ENCODE measurements at places on chromosomes 1 and 21.

GRCh38 chr1:207847116-207847515 is 63.8 kb downstream of the CD34 start:
- no peak for DNase-seq

DNA sequence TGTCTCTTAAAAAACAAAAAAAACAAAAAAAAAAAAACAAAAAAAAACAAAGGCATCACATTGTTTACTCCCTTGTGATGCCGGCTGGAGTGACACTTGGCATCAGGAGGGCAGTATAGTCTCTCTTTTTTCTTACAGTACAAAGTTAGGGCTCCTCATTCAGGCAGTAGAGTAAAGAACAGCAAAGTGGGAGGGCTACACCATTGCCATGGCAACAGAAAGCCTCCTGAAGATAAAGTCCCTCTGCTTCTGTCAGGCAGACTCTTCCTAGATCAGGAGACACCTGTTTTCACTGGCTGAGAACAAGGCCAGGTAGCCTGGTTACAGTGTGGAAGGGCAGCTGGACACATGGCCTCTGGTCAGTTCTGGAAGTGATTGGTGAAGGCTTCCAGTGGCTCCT is 41.3 kb upstream of the RAB3GAP2 start:
- no peak for DNase-seq

GRCh38 chr1:228372183-228373003 is 34.2 kb downstream of the TRIM11 start:
- no peak for DNase-seq

GRCh38 chr1:168608796-168609715 is 32.7 kb downstream of the XCL1 start:
- DNase-seq, result no peak

GRCh38 chr1:245008761-245009160 is 144.4 kb upstream of the HNRNPU start:
- DNase-seq, result no peak

GRCh38 chr21:31426235-31426797 is 82.3 kb upstream of the TIAM1 start:
- no peak for DNase-seq

DNA sequence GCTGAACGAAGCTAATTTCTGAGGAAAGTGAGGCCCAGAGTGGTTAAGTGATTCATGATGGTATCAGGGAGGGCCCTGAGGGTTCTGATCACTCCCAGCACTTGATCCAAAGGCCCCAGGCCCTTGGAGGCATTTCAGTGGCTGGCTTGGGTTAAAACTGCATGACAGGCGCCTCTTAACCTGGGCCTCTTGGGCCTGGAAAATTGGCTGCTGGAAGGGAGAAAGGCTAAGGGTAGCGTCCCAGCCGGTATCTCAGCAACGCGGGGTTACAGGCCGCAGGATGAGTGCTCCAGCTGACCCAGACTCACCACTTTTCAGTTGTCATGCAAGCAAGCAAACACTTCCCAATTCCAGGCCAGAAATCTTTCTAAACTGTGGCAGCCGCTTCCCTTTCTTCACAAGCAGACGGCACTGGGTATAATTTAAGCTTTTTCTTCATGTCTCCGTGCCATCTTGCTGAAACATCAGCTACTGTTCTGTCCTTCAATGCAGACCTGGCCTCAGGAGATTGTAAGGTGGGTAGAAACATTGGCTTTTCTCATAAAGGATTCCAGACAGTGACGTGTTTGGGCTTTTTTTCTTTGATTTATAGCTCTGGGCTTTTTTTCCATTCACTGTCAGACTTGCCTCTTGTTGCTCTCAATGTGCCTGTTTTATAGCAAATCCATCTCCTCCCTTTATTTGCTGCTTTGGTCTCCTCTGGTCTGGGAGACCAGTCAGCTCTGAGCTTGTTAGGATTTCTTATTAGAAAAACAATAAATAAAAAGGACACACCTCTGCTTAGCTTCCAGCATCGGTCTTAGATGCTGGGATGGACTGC is 229.1 kb downstream of the KCNJ6 start:
- no peak for DNase-seq

DNA sequence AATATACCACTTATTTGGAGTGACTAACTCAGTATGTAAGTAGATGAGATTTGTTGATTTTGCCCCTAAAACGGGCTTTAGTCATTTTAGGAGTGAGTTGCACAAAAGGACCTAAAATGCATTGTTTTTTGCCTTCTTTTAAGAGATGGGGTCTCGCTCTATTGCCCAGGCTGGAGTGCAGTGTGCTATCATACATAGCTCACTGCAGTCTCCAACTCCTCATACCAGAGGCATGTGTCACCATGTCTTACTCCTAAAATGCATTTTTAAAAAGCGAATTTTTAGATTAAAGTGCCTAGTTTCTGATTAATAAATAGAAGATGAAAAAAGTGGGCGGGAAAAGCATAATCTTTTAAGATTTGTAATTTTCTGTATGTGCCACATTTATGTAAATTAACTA is 11.5 kb upstream of the NEXN start:
- no peak for DNase-seq

GRCh38 chr1:226325178-226325577 is 16.2 kb upstream of the LIN9 start:
- no peak for DNase-seq

GRCh38 chr21:33496345-33496744 is 4.8 kb upstream of the DNAJC28 start:
- no peak for DNase-seq

GRCh38 chr1:247448107-247448791 is 9.7 kb downstream of the OR2B11 start:
- no peak for DNase-seq

- no peak for DNase-seq
These were observed 146.6 kb downstream of the ROR1 start for GRCh38 chr1:63920154-63921117.

Measured in activated naive CD4-positive, alpha-beta T cell (primary cell).